Activated naive CD4-positive, alpha-beta T cell treated with Interleukin-2 at 50 U/mL for 16 hours (primary cell): ENCODE measurements at places on chromosomes 2 and 18.

GRCh38 chr2:55968941-55969340 lies 45.4 kb upstream of the EFEMP1 start:
- no peak for DNase-seq

- no peak for DNase-seq
These were observed 9.3 kb downstream of the TMEM198 start for GRCh38 chr2:219553168-219553417.

GRCh38 chr2:62343636-62344337 lies 147.9 kb downstream of the B3GNT2 start:
- no peak for DNase-seq

DNA sequence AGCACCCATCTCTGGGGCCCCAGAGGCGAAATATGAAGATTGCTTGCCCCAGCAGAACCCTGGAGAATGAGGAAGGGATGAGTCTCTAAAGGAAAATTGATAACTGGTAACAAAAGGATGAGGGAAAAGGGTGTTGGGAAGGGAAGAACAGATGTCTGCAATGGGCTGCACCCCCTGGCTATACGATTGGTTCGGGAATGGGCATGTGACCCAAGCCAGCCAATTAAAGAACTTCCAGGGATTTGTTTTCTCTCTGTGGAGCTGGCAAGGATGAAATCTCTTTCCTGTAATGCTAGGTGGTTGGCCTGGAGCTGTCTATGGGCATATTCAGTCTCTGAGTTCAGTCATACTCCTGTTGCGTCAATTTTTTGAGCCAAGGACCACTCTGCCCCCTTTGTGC lies 12.8 kb upstream of the NPPC start:
- no peak for DNase-seq

- DNase-seq: no peak
These were observed 119.0 kb downstream of the GULP1 start for GRCh38 chr2:188410504-188411235.

GRCh38 chr2:234910186-234910679 lies 41.6 kb upstream of the SH3BP4 start:
- no peak for DNase-seq

DNA sequence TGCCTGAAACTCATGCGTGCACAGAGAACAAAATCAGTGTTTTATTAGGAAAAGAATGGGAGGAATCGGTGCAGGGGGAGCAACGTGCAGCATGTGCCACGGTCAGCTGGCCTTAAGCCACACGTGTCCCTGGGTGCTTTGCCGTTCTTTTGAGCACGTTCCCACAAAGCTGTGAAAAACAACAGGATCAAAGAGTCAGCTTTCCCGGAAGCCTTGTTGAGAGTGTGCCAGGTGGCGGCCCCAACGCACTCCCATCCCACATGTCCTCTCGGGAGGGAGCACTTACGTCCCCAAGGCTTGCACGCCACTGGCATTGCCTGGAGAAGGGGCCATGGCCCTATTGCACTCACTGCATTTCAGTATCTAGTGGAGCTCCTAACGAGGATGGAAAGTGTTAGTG lies 511.2 kb downstream of the EIPR1 start:
- DNase-seq: no peak

DNA sequence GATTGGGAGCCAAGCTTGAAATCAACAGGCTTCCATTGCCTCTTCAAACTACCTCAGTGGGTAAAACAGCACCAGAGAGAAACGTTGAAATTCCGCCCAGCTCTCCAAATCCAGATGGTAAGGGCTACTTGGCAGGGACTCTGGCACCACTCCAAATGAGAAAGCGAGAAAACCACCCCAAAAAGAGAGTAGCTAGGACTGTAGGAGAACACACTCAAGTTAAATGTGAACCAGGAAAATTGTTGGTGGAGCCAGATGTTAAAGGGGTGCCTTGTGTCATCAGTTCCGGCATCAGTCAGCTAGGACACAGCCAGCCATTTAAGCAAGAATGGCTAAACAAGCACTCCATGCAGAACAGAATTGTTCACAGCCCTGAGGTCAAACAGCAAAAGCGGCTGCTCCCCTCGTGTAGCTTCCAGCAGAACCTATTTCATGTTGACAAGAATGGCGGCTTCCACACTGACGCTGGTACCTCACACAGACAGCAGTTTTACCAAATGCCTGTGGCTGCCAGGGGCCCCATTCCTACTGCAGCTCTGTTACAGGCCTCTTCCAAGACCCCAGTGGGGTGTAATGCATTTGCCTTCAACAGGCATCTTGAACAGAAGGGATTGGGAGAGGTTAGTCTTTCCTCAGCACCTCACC lies 167.3 kb downstream of the ASXL3 start:
- DNase-seq: no peak

- DNase-seq: no peak
These were observed 78.7 kb downstream of the GRB14 start for GRCh38 chr2:164542581-164543021.

- DNase-seq: no peak
These were observed 181.6 kb downstream of the CELF4 start for GRCh38 chr18:37383846-37384595.

- no peak for DNase-seq
These were observed 22.7 kb upstream of the BAZ2B start for GRCh38 chr2:159639071-159639470.

DNA sequence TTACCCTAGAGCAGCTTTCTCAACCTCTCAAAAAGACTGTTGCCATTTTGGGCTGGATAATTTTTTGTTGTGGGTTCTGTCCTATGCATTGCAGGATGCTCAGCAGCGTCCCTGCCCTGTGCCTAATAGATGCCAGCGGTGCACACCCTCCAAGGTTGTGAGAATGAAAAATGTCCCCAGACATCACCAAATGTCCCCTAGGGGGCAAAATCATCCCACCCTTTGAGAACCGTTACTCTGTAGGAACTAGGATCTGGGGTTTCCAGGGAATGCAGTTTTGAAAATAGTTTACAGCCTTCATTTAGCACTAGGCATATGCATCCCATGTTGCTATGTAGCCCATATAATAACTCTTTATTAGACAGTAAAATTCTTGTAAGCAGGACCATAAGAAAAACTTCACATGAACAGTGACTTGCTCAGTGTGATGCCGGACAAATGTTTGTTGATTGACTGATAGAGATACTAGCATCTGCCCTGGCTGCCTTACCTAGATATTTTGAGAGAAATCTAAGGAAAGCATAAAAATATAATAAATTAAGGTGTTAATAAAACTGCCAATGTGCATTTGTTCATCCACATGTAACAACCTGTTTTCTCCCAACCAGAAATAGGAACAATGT lies 79.2 kb upstream of the EPC2 start:
- no peak for DNase-seq

- DNase-seq: no peak
These were observed 1474.0 kb upstream of the ACVR2A start for GRCh38 chr2:146370826-146371225.

GRCh38 chr2:9712263-9712662 lies 81.5 kb upstream of the YWHAQ start:
- DNase-seq: peak; percentile 53

DNA sequence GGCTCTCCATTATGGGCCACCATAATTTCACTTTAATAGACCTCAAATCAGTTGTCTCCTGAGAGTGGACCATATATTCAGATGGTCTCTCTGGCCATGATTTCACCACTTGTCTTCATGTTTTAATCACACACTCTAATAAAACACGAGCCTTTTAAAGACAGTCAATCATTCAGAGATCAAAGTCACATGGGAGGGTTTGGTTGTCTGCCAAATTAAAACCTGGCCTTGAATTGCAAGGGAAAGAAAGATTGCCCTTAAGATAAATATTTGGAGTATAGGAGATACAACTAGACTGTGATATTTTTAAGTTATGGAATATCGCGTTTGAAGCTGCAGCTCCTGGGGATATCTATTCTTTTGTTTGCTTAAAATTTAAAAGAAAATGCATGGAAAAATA lies 377.8 kb upstream of the DDX18 start:
- no peak for DNase-seq

GRCh38 chr2:140586379-140586778 lies 1544.4 kb downstream of the LRP1B start:
- DNase-seq: no peak

DNA sequence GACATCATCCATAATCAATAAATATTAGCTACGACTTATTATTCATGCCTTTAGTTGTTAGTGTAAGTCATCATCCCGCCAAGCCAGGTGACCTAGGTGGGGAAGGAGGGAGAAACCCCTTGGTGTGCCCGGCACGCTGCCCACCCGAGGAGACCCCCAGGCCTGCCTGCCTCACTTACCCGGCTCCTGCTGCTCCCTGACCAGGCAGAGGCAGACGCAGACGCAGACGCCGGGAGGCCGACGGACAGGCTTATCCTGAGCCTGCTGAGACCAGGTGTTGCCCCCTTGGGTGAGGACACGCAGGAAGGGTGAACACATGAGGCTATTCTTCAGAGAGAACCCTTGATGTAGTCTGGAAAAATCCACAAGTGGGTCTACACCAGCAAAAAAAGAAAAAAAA lies 401.8 kb downstream of the GALR1 start:
- DNase-seq: no peak

GRCh38 chr2:201343559-201343958 lies 13.6 kb downstream of the FLACC1 start:
- DNase-seq: no peak

GRCh38 chr2:239714116-239714515 lies 311.0 kb downstream of the NDUFA10 start:
- no peak for DNase-seq

- DNase-seq: no peak
These were observed 98.2 kb downstream of the TNS1 start for GRCh38 chr2:217904614-217904965.

- no peak for DNase-seq
These were observed 131.2 kb upstream of the SOX11 start for GRCh38 chr2:5561006-5561405.

DNA sequence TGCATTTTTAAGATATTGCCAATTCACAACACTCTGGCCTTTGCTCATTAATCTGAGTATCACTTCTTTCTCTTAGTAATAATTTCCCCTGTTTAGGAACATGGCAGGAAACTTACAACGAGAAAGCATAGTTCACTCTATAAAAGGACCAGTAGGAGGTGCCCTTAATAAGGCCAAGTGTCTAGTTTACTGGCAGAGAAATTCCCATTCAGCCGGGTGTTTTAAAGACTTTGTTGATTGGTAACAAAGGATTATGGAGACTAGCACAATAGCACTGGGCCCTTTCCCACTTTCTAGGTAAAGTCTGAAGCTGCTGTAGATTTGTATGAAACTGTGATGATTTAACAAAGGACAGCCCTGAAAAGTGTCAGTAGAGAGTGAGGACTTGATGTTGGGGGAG lies 3.1 kb downstream of the DCC start:
- DNase-seq: no peak

DNA sequence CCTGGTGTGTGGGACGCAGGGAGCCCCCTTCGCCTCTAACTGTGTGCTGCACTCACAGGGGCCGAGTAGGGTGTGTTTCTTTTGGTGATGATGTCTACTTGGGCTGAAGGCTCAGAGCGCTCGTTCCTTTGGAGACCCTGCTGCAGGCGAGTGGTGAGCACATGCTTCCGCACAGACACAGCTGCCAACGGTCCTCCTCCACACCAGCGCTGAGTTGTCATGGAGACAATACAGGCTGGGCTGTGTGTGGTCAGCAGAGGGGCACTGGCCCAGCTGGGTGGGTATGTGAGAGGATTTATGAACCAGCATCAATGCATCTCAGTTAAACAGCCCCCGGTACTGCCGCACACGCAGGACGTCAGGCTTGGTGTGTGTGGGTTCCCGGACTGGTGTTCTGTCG lies 143.5 kb downstream of the SH3RF3 start:
- DNase-seq: no peak

GRCh38 chr2:150479075-150479915 lies 8.2 kb downstream of the RND3 start:
- DNase-seq: no peak

DNA sequence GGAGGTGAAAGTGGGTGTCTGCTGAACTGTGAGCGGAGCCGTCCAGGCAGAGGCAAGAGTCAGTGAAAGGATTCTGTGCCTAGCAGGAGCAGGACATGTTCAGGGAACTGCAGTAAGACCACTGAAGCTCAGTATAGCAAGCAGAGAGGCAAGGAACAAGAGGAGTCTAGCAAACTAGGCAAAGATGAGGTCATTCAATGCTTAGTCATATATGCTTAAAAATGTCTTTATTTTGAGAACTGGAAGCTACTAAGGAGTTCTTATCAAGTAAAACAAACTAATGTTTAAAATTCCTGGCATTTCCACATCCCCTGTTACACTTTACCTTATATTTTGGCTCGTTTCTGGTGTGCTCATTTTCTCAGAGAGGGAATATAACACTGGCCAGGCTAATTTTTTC lies 913.4 kb downstream of the CBLN2 start:
- no peak for DNase-seq

GRCh38 chr2:42868096-42868495 lies 75.7 kb upstream of the HAAO start:
- no peak for DNase-seq

DNA sequence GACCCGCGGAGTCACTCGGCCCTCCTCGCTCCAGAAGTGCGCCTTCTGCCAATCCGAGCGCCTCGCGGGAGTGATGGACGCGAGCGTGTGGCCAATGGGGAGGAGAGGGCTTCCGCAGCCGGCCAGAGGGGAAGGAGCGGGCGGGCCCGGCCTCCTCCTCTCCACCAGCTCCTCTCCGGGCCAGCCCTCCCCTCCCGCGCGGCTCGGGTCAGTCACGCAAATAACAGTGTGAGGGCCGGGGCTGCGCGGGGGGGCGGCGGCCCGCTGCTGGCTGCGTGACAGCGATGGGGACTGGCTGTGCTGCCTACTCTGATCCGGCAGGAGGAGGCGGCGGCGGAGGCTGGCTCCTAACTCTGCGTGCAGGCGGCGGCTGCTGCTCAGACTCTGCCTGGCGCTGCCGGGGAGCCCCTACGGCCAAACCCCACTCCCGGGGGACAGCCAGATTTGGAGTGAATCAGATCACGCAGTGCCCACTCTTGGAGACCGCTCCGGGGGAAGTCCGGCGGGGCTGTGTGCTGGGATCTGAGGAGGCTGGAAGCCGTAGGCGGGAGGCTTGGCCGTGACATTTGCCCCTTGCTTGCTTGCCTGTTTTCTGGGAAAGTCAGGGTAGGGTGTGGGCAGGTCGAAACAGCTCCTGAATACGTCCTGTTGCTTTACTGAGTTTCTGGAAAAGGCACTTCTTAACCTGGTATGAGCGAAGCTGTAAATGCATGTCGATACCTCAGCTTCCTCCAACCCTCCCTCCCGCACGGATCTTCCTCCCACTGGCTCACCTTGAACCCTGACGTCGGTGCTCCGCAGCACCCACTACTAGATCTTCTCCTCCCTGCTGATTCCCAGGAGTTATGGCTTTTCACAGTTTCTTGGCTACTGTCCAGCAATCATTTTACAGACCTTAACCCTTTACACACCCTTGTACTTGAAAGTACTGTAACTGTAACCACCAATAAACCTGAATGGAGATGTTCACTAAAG lies 97.9 kb upstream of the SERTAD2 start:
- no peak for DNase-seq

GRCh38 chr18:55314031-55314430 lies 274.0 kb downstream of the TCF4 start:
- no peak for DNase-seq

- DNase-seq: no peak
These were observed 834.4 kb upstream of the SLC39A10 start for GRCh38 chr2:194822657-194823056.

- DNase-seq: no peak
These were observed 14.6 kb downstream of the SLC4A3 start for GRCh38 chr2:219642069-219642454.
